ENCODE measurements at places on chromosomes 2 and 18.

DNA sequence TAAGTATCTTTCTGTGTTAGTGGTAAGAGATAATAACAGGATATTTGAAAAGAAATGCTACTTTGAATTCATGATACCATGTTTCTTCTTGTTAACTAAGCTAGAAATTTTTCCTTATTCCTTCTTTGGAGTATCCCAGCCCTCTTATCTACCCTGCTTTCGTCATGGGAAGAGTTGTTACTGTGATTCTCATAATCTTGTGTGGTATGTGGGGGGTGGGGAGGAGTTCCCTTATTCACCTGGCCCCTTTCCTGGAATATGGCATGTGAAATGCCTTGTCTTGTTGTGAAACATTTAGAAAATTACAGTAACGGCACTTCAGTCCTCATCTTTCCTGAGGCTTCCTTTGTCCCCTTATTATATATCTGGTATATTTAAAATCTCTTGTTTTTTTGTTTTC lies 129.9 kb downstream of the NCOA1 start:
- no peak for DNase-seq

GRCh38 chr2:160356485-160356884 lies 137.1 kb downstream of the RBMS1 start:
- no peak for DNase-seq

GRCh38 chr2:237772513-237772912 lies 26.1 kb upstream of the RBM44 start:
- DNase-seq: no peak

- no peak for DNase-seq
These were observed 14.6 kb downstream of the SPOPL start for GRCh38 chr2:138516030-138516704.

GRCh38 chr2:187638840-187639239 lies 84.6 kb upstream of the TFPI start:
- no peak for DNase-seq

DNA sequence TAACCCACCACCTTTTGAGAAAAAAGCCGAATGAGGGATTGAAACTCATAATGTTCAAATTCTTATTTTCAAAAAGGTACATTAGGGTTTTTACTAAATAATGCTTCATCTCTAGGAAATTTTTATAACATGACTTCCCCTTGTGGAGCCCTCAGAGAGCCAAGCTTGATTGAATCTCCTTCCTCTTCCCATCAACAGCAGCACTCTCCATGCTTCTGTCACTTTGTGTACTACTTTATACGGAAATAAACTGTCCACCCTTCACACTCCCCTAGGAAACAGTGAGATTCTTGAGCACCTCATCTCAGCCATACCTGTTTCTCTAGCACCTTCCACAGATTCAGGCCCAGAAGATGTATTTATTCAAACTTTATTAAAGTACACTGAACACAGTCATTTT lies 51.8 kb downstream of the TFPI start:
- DNase-seq: peak; percentile 5

GRCh38 chr2:147382322-147382948 lies 462.4 kb upstream of the ACVR2A start:
- no peak for DNase-seq

DNA sequence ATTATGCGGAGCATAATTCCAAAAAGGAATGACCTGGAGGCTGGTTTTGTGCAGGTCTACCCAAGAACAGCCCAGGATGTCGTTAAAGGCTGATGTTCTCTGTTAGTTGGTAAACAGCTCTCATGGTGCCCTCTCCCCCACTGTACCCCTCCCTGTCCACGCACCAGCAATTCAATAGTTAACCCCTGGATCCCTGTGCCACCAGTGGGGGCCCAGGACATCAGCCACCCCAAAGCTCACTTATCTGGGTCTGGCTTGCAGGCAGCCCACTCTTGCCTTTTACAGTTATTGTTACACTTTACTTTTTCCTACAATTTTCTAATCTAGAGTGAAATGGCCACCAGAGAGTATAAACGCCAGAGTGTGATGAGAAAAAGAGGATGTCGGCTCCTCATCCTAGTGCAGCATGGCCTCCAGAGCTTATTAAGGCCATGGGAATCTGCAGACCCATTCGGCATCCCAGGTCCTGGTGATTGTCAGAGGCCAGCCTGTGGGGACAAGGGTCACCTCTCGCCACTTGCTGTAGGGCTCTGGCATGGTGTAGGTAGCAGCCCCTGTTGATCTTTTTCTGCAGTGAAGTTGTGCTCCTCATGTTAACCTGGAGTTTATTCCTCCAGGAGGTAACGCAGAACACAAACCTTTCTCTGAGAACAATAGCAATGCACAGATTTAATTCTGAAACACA lies 30.3 kb downstream of the TWIST2 start:
- no peak for DNase-seq

GRCh38 chr2:208072250-208072892 lies 47.0 kb upstream of the PLEKHM3 start:
- DNase-seq: peak; percentile 58

DNA sequence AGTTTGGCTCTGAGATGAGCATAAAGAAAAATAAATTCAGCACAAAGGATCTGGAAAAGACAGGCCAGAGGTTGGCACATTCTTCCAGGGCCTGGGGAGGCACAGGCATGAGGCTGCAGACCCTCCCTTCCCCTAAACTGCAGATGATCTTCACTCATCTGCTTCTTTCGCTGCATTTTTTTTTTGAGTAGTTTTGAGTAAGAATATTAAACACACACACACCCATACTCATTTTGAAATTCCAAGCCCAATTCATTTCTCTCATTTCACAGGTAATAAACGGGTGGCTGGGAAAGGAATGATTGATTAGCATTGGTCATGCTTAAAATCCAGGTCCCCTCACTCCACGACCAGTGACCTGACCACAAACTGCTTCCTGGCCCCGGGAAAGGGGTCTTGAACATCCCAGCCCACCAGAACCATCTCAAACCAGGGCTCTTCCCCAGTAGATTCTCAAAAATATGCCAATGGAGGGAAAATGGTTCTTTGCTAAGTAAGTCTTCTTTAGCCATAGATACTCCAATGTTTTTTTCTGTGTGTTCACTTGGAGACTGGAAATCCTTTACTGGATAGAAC lies 219.6 kb downstream of the ANAPC1 start:
- no peak for DNase-seq

Data from GDM1 (cell line).